Stimulated activated naive CD8-positive, alpha-beta T cell treated with anti-CD3 and anti-CD28 coated beads, Interleukin-15, Interleukin-2, amounts not matched to agents 100 U/mL and 50 U/mL, for 24 hours (primary cell): ENCODE measurements at places on chromosomes 7 and 10.

- DNase-seq = no peak
Observed at GRCh38 chr7:39336442-39336841, 229.8 kb upstream of the YAE1 start.

GRCh38 chr10:125976960-125977605, 80.7 kb downstream of the FANK1 start:
- no peak for DNase-seq

DNA sequence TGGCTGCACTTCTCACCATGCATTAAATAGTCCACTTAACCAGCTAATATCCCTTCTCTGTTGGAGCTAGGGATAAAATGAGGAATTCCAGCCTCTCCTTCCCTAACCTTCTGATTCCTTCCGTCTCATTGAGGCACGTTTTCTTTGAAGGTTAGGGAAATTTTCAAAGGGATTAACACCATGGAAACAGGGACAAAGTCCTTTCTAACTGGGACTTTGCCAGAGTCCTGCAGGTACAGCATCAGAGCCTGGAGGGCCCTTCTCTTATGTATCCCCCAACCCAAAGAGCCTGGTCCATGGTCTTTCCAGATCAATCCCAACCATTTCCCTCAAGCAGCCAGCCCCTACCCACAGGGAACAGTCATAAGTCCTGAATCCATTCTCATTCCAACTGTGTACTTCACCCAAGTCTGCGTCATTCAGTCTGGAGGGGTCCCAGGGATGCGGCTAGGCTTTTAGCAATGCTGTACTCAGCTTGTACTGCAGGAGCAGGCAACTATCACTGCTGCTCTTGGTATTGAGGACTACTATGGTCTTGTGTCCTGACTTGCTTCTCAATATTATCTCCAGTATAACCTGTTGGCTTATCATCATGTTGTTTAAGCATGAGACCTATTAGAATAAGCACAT, 34.6 kb upstream of the CROT start:
- no peak for DNase-seq

DNA sequence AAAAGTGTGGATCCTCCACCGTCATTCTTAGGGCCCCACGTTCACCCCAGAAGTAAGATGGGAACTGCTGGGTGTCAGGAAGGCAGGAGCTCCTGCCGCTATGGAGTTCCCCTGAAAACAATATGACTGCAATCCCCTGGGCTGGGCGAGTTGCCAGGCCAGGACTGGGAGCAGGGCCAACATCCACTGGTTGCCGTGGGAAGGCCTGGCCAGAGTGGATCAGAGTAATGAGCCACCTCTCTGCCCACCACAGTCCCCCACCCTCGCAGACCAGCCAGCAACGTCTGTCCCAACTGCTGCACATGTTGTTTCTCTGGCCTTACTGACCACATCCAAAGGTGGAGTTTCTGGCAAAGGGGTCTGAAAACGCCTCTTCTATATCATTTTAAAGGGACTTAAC, 86.6 kb downstream of the STRA8 start:
- no peak for DNase-seq

DNA sequence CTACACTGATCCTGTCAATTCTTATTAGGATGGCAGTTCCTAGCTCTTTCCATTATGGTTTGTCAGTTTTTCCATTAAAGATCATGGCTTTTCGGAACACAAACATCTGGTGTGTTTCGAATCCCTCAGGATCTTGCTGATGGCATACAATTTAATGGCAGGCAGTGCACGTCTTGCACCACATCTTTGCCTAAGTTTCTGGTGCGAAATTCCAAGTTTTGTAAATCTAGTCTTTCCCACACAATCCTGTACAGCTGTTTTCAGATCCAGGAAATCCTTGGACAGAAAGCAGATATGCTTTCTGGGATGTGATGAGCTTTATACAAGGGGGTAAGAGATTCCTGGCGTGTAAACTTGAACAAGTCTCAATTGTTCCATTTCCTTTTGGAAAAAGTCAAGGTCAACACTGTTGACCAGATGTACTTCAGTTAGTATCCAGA, 224.3 kb upstream of the PHYHIPL start:
- no peak for DNase-seq

DNA sequence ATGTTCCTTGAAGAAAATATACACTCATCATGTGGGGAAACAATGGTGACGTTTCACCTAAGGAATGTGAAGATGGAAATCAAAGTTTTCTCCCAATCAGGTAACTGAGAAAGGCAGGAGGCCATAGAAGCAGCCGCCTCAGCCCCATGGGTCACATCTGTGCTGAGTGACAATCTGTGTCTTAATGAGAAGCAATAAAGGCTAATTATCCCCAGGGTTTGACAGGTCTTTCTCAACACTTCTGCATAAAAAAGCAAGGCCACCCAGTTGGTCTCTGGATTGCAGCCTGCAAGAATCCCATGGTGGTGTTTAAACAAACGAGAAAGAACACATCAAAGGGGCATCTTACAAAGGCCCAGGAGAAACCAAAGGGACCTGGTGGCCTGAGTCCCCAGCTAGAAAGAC, 91.1 kb upstream of the TNS3 start:
- DNase-seq = no peak

- DNase-seq = no peak
Observed at GRCh38 chr7:39721345-39721744, 98.0 kb downstream of the RALA start.

GRCh38 chr10:33886299-33886698, 551.8 kb upstream of the NRP1 start:
- no peak for DNase-seq

- no peak for DNase-seq
Observed at GRCh38 chr7:99106821-99107241, 37.1 kb downstream of the SMURF1 start.

DNA sequence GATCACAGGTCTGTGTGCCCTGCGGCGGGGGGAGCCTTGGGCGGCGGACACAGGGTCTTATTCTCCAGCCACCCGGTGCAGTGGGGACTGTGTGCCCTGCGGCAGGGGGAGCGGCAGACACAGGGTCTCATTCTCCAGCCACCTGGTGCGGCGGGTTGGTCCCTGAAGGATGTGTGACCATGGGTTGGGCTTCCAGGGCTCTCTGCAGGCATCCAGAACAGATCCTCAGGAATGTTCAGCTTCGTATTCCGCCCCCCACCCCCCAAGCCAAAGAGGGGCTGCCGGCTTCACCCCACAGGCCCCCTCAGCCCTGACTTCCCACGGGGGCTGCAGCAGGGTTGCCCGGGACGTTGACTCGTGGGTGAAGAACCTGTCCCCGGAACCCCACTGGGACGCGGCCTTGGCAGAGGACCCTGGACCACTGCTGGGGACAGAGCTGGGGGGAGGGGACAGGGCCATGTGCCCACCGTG, 154.5 kb upstream of the PPP2R2D start:
- DNase-seq = no peak

DNA sequence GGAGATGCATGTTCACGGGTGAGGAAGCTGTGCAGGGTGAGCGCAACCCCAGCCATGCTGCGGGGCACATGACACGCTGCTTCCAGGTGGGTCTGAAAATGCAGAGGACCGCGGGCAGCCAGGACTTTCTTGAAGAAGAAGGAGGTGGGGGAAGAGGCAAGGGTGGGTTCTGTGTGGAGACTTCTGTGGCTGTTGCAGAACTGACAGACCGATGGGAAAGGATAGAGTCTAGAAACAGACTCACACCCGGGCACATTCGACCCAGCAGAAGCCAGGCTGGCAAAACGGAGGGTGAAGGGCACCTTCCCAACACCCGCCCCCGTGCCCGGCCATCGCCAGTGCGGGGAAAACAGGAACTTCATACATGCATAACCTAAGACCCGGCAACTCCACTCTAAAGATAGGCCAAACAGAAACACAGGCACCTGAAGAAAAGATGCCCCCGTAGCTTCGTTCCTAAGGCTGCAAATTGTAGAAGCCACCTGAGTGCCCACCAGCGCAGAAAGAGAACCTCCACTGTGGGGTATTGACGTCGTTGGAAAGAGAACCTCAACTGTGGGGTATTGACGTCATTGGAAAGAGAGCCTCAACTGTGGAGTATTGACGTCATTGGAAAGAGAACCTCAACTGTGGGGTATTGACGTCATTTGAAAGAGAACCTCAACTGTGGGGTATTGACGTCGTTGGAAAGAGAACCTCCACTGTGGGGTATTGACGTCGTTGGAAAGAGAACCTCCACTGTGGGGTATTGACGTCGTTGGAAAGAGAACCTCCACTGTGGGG, 4.8 kb upstream of the KNDC1 start:
- no peak for DNase-seq

- no peak for DNase-seq
Observed at GRCh38 chr7:14836571-14837189, 65.9 kb downstream of the DGKB start.

- no peak for DNase-seq
Observed at GRCh38 chr10:98959379-98959778, 276.3 kb downstream of the HPSE2 start.

DNA sequence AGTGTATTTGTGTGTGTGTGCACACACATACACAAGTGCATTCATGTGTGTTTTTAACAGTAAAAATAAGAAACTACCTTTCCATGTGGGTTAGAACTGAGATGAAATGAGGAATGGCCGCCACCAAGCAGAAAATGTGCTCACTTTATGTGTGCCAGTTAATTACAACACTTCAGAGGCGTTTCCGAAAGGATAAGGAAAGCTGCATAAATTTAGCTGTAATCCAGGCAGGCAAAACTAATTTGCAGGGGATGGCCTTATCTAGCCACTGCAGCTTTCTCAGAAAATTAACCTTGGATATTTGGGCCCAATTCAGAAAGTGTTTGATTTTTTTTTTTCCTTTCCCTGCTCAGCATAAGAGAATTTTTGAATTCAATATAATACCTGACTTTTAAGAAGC, 328.8 kb upstream of the PHF14 start:
- DNase-seq = no peak

DNA sequence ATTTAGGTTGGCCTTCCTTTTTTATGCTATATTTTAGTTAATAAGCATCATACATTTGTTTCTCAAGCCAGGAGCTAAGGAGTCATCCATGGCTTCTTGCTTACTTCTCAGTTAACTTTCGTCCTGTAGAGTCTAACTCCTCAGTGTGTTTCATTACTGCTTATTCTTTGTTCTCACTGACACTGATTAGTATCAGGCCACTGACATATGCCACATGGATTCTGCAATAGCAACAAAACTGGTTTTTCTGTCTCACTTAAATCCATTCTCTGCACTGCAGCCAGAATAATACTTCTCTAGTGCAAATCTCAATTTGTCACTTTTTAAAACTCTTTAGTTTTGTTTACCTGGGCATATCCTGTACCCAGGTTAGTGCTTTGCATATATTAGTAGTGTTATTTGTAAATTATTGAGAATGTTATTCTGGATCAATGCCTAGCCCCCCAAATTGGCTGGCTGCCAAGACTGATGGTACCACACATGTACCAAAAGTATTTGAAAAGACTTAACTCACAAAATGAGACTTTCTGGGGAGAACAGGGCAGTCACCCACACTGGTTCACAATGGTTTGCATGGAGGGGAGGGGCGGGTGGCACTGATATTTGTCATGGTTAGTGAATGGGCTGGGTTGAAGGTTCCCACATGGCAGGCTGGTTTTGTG, 79.1 kb downstream of the CCSER2 start:
- DNase-seq = no peak

GRCh38 chr7:113809581-113809980, 109.2 kb downstream of the PPP1R3A start:
- no peak for DNase-seq

DNA sequence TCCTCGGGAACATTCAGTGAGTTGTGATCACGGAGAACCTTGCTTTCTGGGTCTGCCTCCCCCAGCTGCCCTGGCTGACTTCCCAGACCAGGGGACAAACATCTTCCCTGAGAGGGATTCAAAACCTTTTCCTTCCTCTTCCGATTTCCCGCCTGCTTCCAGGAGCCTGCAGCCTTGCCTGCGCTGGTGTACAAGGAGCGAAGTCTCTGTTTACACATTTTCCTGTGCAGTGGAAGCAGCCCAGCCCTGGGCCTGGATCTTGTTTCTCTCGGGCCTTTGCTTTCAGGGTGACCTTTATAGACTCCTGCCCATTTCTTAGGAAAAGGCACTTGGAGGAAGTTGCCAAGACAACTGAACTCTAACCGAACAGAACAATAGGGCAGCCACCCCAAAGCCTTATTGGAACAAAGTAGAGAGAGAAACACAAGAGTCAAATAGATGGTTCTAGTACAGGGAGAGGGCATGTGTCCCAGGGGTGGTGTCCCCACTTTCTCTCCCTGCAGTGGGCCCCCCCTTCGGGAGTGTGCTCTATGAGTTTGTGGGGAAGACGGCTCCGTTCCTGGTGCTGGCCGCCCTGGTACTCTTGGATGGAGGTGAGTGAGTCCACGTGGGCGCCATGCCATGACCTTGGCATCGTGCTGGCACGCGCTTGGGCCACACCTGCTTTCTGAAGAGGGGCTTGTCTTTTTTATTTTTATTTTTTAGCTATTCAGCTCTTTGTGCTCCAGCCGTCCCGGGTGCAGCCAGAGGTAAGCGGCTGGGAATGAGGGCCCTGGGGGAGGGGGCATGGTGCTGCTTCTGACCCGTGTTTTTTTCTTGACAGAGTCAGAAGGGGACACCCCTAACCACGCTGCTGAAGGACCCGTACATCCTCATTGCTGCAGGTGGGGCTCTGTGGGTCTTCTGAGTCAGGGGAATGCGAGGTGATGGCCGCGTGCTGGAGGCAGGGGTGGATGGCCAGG, 14.1 kb downstream of the SLC18A2 start:
- no peak for DNase-seq

DNA sequence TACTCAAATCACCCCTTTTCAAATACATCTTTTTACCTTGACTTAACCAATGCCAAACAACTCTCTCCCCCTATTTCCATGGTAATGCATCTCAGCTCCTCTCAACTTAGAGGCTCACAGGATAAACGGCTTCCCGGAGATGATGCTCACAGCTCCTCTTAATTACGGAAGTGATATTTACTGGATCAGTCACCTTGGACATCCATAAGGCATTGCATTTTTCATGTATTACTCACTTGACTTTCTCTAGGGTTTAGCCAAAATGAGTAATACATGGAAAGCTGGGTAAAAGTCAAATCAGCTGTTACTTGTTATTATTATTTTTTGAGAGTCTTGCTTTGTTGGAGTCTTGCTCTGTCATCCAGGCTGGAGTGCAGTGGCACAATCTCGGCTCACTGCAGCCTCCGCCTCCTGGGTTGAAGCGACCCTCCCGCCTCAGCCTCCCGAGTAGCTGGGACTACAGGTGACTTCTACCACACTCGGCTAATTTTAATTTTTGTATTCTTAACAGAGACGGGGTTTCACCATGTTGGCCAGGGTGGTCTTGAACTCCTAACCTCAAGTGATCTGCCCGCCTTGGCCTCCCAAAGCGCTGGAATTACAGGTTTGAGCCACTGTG, 73.3 kb upstream of the RHEB start:
- DNase-seq = no peak

DNA sequence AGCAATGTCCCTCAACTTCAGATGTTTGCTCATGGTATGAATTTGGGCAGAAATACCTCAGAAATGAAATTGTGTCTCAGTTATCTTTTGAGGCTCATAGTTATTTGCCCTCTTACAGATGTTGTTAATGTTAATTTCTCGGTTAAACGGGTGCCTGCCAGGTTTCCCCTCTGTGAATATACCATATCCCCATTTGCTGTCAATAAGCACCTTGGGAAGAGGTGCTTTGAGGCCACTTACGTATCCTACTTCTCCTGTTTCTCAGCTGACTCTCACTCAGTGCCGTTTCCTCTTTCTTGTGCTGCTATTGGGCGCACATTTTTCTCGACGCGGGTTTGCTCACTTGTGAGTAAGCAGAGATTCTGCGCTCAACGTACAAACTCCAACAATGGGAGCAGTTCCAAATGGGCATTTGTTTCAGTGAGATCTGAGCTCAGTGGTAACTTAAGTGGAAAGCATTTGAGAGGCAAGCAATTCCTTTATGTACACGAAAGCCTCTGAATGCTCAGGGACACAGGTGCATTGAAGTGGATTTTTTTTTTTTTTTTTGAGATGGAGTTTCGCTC, 34.8 kb upstream of the JAKMIP3 start:
- no peak for DNase-seq

- no peak for DNase-seq
Observed at GRCh38 chr7:158067219-158067930, 520.2 kb downstream of the PTPRN2 start.
